ENCODE measurements at places on chromosomes 11 and 22.
A peak's percentile ranks its signal among the peaks of the same experiment; 100 is the strongest.

GRCh38 chr11:126352934-126353801 lies 2.3 kb upstream of the ST3GAL4 start:
- DNase-seq, result no peak

GRCh38 chr11:66292543-66293332 lies 1.0 kb downstream of the TMEM151A start:
- DNase-seq, result no peak

- DNase-seq, result no peak
Observed at GRCh38 chr11:57462597-57462996, 2.3 kb downstream of the RTN4RL2 start.

- DNase-seq, result no peak
Observed at GRCh38 chr11:116471608-116472256, 301.1 kb downstream of the BUD13 start.

DNA sequence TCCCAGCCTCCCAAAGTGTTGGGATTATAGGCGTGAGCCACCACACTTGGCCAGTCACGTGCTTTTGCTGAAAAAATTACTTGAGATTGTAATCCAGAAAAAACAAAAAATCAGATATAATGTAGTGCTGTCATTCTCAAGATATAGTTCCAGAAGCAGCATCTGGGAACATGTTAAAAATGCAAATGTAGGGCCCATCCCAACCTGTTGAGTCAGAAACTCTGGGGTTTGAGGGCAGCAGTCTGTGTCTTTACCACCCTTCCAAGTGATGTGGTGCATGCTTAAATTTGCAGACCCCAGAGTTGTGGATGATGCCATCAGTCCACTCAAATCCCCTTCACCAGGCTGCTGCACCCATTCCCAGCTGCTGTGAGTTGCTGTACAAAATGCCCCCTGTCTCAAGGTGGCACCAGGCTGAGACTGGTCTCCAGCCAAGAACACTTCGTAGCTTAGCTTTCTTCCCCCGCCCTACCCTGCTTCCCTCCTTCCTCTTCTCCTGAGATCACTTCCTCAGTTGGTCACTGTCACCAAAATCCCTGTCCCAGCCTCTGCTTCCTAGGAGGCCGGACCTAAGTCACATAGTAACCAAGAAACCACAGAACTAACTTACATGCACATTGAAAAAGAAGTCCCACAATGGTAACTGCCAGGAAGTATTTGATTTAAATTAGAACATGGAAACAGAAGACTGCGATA lies 18.2 kb upstream of the ARRB1 start:
- DNase-seq, result no peak

- DNase-seq, result no peak
Observed at GRCh38 chr11:62179995-62180394, 10.0 kb upstream of the SCGB1D1 start.

DNA sequence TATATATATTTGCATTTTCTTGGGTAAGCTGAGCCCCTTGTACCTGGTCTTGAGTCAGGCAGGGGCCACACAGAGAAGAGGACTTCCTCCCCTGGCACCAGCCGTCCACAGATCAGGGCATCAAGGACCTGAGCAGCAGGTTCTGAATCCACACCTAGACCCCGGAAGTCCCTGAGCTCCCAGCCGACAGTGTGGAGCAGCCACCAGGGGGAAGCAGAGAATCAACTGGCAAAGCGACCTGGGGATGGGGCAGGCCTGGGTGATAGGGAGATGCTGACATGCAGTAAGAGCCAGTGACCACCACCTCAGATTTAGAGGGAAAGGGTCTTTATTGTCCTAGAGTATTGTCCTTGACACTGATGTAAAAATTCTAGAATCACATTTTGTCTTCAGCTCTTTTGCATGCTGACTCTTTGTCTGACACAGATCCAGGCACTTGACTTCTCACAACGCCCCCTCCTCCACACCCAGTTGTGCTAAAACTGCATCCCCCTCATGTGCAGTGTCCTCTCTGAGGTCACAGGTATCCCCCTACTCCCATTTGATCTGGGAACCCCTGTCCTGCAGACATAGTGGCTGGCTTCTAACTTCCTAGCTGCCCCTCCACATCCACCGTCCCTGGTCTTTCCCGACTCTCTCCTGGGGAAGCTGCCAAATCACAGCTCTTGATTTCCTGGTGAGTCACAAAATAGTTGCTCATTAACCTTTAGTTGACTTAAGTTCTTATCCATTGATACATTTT lies 109.3 kb downstream of the GGTLC2 start:
- DNase-seq, result peak; percentile 76

DNA sequence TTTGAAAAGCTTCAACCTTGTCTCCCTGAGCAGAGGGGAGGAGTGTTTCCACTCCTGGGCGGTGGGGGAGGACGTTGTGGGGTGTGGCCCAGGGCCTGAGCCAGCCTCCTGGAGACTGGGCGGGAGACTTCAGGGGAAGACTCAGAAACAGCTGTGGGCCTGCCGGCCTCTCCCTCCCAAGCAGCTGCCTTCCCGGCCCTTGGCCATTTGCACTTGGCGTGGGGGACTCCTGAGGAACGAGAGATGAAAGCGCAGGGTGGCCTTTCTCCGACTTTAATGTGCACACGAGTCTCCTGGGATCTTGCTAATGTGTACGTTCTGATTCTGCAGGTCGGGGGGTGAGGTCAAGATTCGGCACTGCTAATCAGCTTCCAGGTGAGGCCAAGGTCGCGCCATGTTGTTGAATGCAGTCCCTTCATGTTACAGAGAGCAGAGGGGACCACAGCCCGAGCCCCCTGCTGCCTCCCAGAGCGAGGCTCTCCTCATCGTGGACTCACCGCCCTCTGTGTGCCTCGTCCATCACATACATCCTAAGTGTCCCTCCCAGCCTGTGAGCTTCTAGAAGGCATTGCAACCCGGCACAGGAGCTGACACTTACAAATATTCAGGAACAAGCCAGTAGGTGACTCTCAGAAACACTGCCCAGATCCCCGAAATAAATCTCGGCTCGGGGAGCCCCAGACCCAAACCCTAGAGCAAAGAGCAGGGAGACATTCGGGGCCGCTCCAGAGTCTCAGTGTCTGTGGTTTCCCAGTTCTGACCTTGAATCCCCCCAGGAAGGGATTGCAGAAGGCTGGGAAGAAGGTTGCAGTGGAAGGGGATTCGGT lies 7.7 kb downstream of the LIF start:
- DNase-seq, result no peak

- DNase-seq, result no peak
Observed at GRCh38 chr11:31956310-31956709, 134.6 kb upstream of the RCN1 start.

- DNase-seq, result no peak
Observed at GRCh38 chr22:49971232-49972162, 10.9 kb downstream of the PIM3 start.

DNA sequence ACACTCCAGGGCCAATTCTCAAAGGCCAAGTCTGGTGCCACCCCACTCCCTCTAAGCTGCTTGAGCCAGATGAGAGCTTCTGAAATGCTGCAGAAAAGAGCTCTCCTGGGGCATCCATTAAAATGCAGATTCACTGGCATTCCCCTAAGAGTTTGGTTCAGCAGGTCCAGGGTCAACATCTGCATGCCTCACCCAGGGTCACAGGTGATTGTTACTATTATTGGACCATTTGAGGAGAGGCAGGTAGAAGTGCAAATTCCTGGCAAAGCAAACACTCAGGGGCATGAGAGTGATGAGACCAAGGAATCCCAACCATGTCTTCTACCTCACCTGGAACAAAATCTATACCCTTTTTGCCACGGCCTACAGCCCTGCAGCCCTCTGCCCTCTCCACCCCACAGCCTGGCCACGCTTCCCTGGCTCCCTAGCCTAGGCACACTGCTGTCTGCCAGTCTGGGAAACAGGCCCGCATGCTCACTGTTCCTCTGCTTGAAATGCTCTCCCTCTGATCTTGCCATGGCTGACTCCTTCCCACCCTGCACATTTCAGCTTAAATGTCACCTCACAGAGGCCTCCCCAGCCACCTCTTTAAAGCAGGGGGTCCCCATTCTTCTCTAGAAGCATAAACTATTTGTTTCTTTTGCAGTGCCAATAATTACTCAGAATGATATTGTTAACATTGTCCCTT lies 4.4 kb upstream of the P2RX6 start:
- no peak for DNase-seq

DNA sequence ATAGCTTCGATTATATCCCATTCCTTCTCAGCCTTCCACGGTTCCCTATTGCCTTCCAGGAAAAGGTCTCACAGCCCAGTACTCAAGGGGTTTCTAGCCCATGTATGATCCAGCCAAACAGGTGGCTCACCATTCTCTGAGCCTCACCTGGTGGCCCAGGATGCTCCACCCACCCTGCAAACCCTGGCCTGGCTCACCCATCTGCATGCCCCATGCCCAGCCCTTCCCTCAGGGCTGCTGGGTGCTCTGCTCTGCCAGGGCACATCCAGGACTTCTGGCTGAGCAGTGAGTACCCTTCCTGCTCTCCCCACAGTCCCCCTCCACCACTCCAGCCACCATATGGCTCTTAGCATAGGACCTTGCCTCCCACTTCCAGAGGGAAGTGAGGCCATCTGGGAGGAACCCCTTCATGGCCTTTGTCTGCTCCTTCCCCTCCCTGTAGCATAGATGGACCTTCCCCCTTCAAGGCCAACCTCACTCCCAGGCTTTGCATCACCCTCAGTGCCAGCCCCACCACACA lies 5.8 kb upstream of the RCOR2 start:
- no peak for DNase-seq

- no peak for DNase-seq
Observed at GRCh38 chr22:27993201-27993635, 74.2 kb upstream of the PITPNB start.

DNA sequence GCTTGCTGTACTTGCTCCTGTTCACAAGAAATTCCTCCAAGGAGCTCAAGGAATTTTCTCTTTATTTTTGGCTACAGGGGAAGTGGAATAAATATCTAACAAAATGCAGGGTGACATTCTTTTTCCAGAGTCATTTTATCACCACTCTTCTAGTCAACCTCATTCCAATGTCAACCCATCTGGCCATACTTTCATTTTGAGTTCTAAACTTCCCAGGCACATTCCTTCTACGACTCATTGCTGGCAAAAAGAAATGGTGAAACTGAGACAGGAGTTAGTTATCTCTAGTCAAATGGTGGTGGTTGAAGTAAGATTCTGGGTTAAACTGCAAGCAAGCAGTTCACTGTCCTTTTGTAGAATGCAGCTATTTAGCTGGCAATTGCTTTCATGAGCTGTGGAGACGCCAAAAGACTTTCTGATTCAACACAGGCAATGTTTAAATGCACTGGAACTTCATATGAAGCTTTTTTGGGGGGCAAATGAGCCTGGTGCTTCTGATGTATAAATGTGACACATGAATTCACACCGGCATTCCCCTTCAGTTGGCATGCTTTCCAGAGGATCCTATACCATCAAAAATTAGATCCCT lies 304.6 kb downstream of the CADM1 start:
- DNase-seq, result no peak

DNA sequence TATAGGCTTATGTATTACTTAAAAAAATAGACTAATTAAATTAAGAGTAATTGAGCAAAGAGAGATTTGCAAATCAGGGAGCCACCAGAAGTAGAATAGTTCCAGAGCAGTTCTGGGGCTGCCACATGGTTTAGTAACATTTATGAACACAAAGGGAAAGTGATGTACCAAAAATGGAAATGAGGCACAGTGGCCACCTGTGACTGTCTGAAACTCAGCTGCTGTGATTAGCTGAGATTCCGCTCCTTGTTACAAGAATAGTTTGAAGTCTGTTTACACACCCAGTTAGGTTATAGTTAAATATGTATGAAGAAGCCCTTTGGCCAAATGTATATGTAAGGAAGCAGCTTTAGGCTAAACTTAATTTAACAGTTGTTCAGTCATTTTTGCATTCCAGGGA lies 901.5 kb upstream of the CHORDC1 start:
- no peak for DNase-seq

DNA sequence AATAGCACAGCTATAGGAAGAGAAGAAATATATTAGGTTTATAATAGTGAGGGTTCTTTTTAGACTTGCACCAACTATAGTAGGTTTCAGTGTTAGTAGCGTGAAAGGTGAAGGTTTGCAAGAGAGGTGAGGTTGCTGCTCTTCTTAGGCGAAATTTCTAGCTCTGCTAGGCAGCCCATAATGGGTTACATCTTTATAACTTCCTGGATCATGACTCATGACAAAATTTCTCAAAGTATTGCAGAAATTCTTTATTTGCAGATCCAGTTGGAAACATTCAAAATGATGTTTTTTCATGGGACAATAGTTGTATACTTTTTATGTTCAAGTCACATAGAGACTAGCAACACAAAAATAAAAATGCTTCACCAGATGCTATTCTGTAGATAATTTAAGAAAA lies 260.0 kb downstream of the SOX6 start:
- DNase-seq, result no peak

DNA sequence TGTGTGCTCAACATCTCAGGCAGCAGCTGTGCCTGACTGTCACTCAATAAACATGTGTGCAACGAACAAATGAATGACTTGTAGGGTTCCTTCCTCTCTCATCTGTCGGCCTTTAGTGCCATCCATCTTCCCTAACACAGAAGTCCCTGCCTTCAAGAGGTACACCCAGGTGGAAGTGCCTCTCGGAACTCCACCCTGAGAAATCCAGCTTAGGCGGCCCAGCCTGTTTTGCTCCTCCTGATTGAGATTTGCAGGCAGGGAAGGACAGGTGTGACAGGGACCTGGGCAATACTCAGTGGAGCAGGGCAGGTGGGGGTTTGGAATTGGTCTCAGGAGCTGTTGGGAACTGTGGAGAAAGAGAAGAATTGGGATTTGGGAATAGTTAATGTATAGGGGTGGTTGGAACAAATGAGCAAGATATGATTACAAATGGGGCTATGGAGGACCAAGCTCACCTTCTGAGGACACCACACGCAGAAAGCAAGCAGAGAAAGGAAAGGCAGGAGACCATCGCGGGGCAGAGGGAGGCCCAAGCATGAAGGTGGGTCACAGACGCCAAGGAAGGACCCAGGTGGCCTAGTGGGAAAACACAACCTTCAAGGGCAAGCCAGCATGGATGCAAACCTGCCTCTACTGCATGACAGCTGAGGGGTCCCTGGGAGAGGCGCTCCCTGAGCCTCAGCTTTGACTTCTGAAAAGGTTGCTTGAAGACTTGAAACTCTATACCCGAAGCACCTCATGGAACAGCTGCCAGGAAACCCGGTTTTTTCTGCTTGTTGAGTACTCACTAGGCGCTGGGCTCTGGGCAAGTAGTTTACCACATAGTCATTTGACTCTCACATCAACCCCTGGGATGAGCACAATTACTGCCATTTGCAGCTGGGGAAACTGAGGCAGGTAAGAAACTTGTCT lies 40.9 kb upstream of the ANO1 start:
- no peak for DNase-seq

GRCh38 chr11:93072229-93072914 lies 102.9 kb downstream of the MTNR1B start:
- DNase-seq, result no peak

- no peak for DNase-seq
Observed at GRCh38 chr11:122703541-122704272, 48.2 kb downstream of the UBASH3B start.

DNA sequence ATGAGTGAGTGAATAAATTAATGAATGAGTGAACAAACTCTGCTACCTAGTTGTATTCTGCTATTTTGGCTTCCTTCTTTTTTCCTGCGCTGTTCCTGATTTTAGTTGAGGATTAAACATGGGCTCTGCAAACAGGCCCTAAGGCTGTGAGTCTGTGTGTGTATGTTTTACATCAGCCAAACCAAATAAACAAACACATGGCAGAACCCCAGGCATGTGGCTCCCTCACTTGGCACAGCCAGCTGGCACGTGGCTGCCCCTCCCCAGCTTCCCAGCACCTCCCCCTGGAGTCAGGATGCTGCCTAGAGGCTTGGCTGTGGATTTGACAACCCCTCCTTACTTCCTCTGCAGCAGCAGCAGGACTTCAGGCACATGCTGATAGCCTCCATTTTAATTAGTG lies 593.2 kb downstream of the INSC start:
- DNase-seq, result no peak

- DNase-seq, result no peak
Observed at GRCh38 chr11:117677729-117678310, 119.2 kb downstream of the DSCAML1 start.

- DNase-seq, result no peak
Observed at GRCh38 chr22:31229402-31230079, 17.4 kb downstream of the LIMK2 start.
